Nasal cavity respiratory epithelium epithelial cell of viscerocranial mucosa (primary cell): ENCODE measurements at places on chromosomes 6 and 20. TPM values are rescaled to one million over a fixed set of nuclear protein-coding genes. Genes with fewer than 3 reads are reported as not detected.

TUBB2B gene
- under 0.01 and 1.4 TPM in 2 replicates for total RNA-seq

IRF4 gene
- total RNA-seq = under 0.01 TPM in 1 of 2 replicates, not detected in the other

TRIM31 gene
- total RNA-seq = under 0.01 TPM in 2 replicates

HSPA1A gene
- 29.7 and 211 TPM in 2 replicates for total RNA-seq

ARID1B gene
- 18.8 and 72.4 TPM in 2 replicates for total RNA-seq

HTR1B gene
- total RNA-seq = 0.64 and 0.68 TPM in 2 replicates

SLC22A2 gene
- total RNA-seq = not detected in 2 replicates

KCNK15 gene
- total RNA-seq = 0.14 and 0.34 TPM in 2 replicates

CST4 gene
- not detected in 2 replicates for total RNA-seq

TP53RK gene
- 16.5 and 17.4 TPM in 2 replicates for total RNA-seq
